ENCODE measurements at places on chromosomes 12 and 14. TPM values are rescaled to one million over a fixed set of nuclear protein-coding genes. Genes with fewer than 3 reads are reported as not detected.
A peak's percentile ranks its signal among the peaks of the same experiment; 100 is the strongest.

KRT84 gene
- not detected for total RNA-seq

DNA sequence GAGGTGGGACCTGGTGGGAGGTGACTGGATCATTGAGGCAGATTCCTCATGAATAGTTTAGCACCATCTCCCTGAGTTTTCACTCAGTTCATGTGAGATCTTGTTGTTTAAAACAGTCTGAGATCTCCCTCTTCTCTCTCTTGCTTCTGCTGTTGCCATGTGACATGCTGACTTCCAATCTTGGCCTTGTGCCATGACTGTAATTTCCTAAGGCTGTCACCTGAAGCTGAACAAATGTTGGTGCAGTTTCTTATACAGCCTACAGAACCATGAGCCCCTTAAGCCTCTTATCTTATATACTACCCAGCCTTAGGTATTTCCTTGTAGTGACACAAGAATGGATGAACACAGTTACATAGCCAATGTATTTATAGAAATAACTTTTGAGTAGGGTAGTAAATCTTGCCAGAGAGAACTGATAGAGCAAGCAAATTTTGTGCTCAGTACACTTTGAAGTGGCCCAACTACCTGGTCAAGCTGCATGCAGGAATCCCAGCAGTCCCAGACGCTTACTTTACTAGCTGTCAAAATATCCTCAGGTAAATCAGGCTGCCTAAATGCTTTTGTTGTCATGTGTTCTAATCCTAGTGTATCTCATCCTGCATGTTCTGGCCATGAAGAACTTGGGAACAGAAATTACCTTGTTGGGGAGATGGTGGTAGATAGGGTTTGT lies 445.6 kb upstream of the MIS18BP1 start:
- H3K27me3 ChIP-seq, result no peaks in the 10 kb centered on the region
- H3K4me1 ChIP-seq, result no peaks in the 10 kb centered on the region
- H3K4me3 ChIP-seq, result no peak overlapping the region
- no peak overlapping the region for H3K27ac ChIP-seq

SLC5A8 gene
- not detected for total RNA-seq

DNA sequence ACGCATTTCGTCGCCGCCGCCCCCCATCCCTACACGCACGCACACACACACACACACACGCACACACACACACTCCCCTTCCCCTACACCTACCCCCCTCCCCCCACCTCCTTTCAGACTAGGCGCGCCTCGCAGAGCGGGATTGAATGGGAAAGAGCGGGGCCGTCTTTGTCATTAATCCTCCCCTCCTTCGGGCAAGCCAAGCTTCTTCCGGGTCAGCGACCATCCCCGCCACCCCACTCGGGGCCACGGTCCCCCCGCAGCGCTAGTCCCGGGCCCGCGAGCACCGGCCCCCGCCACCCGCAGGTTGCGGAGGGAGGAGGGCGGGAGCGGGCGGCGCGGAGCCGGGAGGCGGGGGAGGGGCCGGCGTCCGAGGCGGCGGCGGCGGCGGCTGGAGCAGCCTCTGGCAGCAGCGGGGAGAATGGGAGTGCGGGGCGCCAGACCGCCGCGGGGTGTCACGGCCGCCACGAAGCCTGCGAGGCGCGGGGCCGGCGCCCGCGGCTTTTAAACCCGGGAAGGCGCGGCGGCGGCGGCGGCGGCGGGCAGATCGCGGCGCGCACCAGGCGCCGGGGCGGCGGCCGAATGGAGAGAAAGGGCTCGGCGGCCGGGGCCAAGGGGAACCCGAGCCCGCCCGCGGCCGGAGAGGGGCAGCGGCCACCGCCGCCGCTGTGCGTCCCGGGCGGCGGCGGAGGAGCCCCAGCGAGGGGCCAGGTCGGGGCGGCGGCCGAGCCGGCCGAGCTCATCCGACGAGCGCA lies at the start of gene TTC9:
TTC9 (plus strand) TSS at position 369 of the 755 bp plus-strand sequence; CDS start at position 583, 214 bp downstream.
- H3K36me3 ChIP-seq, result peaks cover 27% of the 10 kb centered on the region
- H3K4me3 ChIP-seq, result peak within 1 kb of the TSS; percentile 95
- H3K27ac ChIP-seq, result peak within 1 kb of the TSS; percentile 95
- no peaks in the 10 kb centered on the region for H3K27me3 ChIP-seq

GRCh38 chr12:93766796-93767523 lies 89.8 kb downstream of the CRADD start:
- H3K27me3 ChIP-seq, result no peaks in the 10 kb centered on the region
- H3K4me3 ChIP-seq, result peak overlapping the region; percentile 1
- H3K4me1 ChIP-seq, result peaks cover 42% of the 10 kb centered on the region
- H3K36me3 ChIP-seq, result no peaks in the 10 kb centered on the region

GRCh38 chr14:50524060-50524459 lies 8.3 kb downstream of the MAP4K5 start:
- H3K36me3 ChIP-seq, result peaks cover 11% of the 10 kb centered on the region
- no peak for DNase-seq
- H3K27ac ChIP-seq, result peak overlapping the region; percentile 11
- H3K4me1 ChIP-seq, result peaks cover 51% of the 10 kb centered on the region
- H3K27me3 ChIP-seq, result no peaks in the 10 kb centered on the region

DNA sequence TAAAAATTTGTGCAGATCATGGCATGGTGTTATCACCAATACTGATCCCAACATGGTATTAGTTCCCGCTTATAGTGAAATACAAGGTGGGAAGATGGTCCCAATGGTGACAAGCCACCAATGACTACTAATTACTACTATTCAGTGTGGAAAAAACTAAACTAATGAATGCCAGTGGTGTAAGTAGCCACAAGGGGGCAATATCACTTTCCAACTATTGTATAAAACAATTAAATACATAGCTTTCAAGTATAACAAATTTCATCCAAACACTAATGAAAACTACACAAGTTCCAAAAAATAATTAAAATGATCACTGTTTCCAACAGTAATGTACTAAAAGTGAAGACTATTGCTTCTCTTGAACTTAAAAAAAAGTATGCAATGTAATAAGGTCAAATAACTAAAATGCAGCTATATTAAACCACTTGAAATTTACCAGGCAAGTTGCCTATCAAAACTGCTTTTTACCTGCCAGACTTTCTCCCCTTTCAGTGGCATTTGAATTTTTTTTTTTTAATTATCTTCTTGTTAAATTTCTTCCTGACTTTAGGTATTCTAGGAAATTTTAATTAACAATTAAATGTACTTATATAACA lies 58.0 kb downstream of the PAPLN start:
- peaks cover 9% of the 10 kb centered on the region for H3K4me1 ChIP-seq
- no peaks in the 10 kb centered on the region for H3K27me3 ChIP-seq
- DNase-seq, result peak; percentile 32
- no peak overlapping the region for H3K27ac ChIP-seq

- H3K27me3 ChIP-seq, result peaks cover 2% of the 10 kb centered on the region
- H3K4me3 ChIP-seq, result no peak overlapping the region
- no peak for DNase-seq
- no peaks in the 10 kb centered on the region for H3K4me1 ChIP-seq
Observed at GRCh38 chr14:53888535-53889386, 67.9 kb downstream of the BMP4 start.

GRCh38 chr14:24367514-24368211 lies at the start of gene NFATC4:
TSS of gene NFATC4 (plus strand) at chr14:24368184. CDS start at chr14:24368341, 157 bp downstream.
- H3K4me3 ChIP-seq, result no peak within 1 kb of the TSS
- peaks cover 25% of the 10 kb centered on the region for H3K4me1 ChIP-seq
- H3K36me3 ChIP-seq, result peaks cover 2% of the 10 kb centered on the region
- no peak for DNase-seq

- DNase-seq, result no peak
- H3K4me3 ChIP-seq, result no peak overlapping the region
- no peaks in the 10 kb centered on the region for H3K36me3 ChIP-seq
- H3K27ac ChIP-seq, result no peak overlapping the region
- H3K27me3 ChIP-seq, result no peaks in the 10 kb centered on the region
Observed at GRCh38 chr12:107451246-107451645, 234.4 kb upstream of the PWP1 start.

DNA sequence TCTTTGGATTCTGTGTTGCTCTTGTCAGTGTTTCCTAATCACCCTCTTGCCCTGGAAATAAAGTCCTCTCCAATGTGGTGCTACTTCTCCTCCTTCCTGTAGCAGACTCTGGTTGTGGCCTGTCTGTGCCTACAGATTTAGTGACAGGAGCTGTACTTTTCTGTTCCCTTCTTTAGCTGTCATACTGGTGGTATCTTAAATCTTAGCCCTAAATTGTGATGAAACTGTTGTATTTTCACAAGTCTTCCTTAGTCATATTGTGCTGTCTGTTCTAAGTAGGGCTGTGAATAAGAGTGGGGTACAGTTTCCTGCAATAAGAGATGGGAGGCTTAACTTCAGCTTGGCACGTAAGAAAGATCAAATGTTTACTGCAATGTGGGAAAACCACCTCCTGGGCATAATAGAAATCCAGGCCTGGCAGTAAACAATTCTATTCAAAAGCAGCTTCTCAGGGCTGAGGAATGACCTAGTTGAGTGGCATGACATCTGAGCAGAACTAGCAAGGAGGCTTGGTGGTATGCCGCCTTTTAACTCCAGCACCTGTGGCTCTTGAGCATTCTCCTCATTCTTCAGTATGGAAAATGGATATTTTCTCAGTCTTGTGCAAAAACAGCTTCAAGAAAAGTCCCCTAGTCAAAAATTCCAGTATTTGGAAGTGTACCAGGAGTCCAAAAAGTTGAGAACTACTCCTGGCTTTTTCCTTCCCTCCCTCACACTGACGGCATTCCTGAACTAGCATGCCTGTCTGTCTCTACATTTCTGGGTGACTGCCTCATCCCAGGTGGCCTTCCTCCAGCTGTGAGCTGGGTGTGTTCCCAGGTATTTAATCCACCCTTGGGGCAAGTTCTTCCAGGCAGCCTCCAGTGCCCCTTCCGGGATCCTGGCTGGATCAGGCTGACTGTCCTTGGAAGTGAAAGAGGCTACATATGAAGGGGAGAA lies 19.5 kb downstream of the ANO6 start:
- no peak overlapping the region for H3K4me3 ChIP-seq
- no peaks in the 10 kb centered on the region for H3K27me3 ChIP-seq
- no peak for DNase-seq
